ENCODE measurements at places on chromosomes 1 and 21. TPM values are rescaled to one million over a fixed set of nuclear protein-coding genes. Genes with fewer than 3 reads are reported as not detected.

DNA sequence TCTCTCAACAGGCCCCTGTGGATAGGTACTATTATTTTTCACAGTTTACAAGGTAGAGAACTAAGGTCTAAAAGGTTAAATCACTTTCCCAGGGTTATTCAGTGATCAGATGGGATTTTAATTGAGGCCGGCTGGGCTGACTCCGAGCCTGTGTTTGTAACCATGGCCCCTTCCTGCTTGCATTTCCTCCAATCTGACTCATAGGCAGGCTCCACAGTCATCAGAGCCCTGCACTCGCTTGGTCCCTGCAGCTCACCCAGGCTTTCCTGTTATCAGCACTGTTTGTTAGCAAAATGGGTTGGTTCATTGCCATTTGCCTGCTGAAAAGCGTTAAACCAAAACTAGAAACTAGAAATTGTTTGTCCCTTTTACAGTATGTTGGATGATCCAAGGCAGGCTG lies 41.4 kb upstream of the LMX1A start:
- DNase-seq, result no peak

DNA sequence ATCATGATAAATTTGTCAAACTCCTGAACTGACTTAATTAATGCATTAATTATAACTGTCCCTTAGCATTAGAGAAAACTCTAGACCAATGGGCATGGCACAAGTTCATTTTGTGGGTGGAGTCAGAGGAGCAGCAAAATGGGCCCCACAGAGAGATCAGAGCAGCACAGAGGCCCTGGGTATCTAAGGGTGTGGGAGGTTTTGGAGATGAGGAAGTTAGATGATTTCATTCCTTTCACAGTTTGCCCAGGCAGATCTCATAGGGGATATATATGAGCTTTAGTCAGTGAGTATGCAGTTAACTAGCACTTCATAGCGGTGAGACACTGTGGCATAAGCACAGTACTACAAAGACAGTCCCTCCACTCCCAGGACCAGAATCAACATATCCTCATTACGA lies 117.3 kb downstream of the MAB21L3 start:
- peak; percentile 34 for DNase-seq

- DNase-seq, result no peak
Measured at GRCh38 chr1:218573925-218574324, 228.8 kb downstream of the TGFB2 start.

- DNase-seq, result peak; percentile 7
Measured at GRCh38 chr1:218456444-218456843, 111.3 kb downstream of the TGFB2 start.

- DNase-seq, result no peak
Measured at GRCh38 chr1:155026588-155026987, 7.0 kb downstream of the DCST2 start.

DNA sequence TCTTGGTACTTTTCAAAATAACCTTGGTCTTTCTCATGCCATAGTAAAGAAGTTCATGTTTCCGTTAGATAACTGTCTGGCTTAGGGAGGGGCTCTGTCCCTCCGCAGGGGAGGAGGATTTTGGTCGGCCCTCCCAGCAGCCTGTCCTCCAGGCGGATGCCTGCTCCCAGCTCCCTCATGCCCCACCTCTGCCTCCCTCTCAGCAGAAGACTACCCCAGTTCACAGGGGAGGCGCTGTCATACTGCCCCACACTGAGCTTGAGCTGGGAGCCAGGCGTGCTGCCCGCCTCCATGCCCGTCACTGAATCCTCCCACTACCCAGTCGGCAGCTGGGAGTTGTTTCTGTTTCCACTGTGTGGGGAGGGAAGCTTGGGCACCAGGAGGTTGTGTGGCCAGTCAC lies 127.3 kb downstream of the CAMTA1 start:
- no peak for DNase-seq

RGS1 gene
- 0.37 TPM for total RNA-seq

KCNH1 gene
- not detected for total RNA-seq

DNAJC28 gene
- 0.95 TPM for total RNA-seq
